Activated CD8-positive, alpha-beta memory T cell treated with anti-CD3 and anti-CD28 coated beads for 1 hour (primary cell): ENCODE measurements at places on chromosomes 7 and 10.

GRCh38 chr10:63819753-63820329 is 298.6 kb downstream of the REEP3 start:
- no peak for DNase-seq

DNA sequence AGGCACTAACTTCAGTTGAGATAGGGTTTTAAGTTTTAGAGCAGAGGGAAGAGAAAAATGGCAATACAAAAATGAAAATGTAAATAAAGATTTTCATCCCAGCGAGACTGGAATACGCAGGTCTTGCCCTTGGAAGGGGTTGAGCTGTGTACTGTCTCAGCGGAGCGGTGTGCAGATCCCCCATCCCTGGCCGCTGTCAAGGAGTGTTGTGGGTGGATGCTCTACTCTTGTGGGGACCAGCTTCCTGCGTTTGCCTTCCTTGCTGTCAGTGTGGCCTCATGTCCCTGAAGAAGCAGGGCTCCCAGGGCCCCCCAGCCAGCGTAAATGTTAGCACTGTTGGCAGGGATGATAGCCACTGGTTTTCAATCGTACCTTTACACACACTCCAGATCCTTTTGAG is 249.7 kb upstream of the PITRM1 start:
- DNase-seq, result no peak

DNA sequence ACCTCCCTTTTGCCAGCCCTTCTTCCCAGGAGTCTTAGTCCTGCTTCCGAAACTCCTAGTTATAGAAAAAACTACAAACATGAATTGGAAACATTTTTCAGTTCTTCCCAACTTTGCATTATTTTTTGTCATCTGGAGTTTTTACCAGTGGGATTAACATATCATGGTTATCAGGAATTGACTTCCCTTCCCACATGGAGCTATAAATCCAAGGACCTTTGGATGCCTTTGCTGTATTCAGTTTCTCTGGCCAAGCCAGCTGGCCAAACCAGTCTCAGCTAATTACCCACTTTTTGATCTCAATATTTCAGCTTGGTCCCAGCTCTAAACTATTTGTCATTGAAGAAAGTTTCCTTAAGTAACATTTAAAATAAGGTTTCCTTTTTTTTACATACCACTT is 570.6 kb downstream of the SORCS1 start:
- no peak for DNase-seq

- no peak for DNase-seq
Observed at GRCh38 chr10:43570971-43571370, 3.4 kb downstream of the ZNF239 start.

- no peak for DNase-seq
Observed at GRCh38 chr10:13483073-13483472, 45.7 kb downstream of the BEND7 start.

- DNase-seq, result no peak
Observed at GRCh38 chr7:2824026-2824677, 20.0 kb downstream of the GNA12 start.

GRCh38 chr10:17123961-17124360 is 5.7 kb downstream of the CUBN start:
- no peak for DNase-seq

DNA sequence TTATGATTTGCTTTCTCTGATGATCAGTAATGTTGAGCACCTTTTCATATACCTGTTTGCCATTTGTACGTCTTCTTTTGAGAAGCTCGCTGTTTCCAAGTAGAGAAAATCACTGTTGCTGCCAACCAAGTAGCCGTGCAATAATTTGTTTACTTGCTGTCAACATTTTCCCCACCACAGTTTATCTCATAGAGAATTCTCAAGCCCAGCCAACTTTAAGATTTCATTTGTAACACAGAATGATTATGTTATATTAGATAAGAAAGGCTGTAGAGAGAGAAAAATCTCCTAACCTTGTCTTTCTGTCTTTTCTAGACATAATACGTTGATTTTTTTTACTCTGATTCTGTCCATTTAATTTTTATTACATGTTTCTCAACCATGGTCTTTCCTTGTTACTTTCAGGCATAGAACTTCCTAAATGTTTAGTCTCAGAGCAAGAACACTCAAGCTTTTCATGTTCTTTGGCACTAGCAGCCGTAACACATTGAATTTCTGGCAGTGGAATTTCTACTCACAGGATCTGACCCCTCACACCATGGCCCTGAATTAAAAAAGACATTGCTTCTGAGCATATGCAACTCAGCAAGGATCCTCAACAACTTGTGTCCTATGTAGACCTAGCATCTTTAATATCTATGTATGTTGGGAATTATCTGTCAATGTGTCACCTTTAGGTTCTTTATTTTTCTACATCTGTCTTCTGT is 23.1 kb downstream of the RPA3 start:
- no peak for DNase-seq
